ENCODE measurements at places on chromosomes 5 and 9. TPM values are rescaled to one million over a fixed set of nuclear protein-coding genes. Genes with fewer than 3 reads are reported as not detected.

DNA sequence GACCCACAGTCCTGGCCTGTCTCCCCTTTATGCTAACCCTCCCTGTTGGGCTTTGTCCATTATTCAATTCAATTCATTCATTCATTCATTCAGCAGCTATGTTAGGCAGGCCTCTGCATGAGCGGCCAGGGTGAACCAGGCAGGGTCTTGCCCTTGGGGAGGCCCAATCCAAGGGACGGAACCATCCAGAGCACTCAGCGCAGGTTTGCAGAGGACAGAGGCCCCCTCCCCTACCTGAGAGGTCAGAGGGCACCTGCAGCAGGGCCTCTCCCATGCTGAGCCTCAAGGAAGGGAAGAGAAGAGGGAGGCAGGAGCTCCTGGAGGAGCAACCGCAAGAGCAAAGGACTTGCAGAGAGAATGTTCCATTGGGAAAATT is 61.4 kb downstream of the C9orf50 start:
- no peak for DNase-seq

SMIM3 gene
- total RNA-seq = not detected

- DNase-seq = no peak
These were observed 34.3 kb downstream of the PARP8 start for GRCh38 chr5:50700706-50701105.

- no peak for DNase-seq
These were observed 11.6 kb upstream of the CMBL start for GRCh38 chr5:10319202-10319851.

Measured in B cell (primary cell).